ENCODE measurements at places on chromosomes 13 and 19.

DNA sequence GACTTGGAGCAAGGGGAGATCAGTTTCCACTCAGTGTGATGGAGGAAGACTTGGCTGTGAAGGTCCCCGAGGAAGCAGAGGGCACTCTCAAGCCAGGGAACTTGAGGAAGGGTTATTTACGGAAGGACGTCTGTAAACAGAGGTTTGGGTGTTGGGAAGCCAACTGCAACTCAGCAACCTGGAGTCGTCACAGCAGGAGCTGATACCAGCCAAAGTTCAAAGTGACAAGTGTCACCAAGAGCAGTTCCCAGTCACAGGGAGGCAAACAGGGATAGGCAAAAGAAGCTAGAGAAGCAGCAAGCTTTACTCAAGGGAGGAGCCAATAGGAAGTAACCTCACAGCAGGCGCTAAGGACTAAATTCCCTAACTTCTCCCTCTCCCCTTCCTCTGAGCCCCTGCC is 205.5 kb downstream of the EFNB2 start:
- no peak for DNase-seq

DNA sequence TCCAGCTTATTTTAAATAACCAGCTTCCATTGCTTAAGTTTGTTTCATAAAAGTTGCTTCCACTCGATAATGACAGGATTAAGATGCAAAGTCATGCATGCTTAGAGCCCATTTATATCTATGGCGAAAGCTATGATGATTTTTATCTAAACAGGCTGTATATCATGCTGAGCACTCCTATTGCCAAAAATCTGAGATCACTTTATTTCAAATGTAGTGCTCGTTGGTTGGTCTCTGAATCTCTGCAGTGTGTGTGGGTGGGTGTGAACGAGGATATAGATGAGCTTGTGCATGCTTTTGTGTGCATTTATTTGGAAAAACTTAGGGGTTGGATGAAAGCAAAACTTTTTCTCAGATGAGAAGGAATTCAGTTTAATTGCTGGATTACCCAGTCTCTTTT is 27.0 kb upstream of the ARGLU1 start:
- no peak for DNase-seq

- no peak for DNase-seq
Measured at GRCh38 chr19:44346556-44346955, 9.9 kb downstream of the ZNF112 start.

DNA sequence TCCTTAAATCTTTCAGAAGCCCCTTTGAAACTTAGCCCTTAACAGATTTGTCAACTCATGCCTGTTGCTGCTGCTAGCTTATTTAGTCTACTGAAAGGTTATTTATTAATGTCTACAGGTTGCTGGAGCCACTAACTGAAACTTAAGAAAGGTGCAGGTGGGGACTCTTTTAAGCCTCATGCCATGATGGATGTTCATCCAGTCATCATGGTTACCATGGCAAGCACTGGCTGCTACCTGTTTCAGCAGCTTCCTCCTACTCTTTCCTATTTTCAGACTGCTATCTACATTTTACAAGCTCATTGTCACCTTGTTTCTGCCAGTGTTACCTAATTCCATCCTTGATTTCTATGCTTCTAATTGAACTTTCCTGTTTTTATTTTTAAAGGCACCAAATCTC is 27.1 kb downstream of the DGKH start:
- no peak for DNase-seq

- no peak for DNase-seq
Measured at GRCh38 chr19:31708520-31708919, 359.3 kb upstream of the TSHZ3 start.

DNA sequence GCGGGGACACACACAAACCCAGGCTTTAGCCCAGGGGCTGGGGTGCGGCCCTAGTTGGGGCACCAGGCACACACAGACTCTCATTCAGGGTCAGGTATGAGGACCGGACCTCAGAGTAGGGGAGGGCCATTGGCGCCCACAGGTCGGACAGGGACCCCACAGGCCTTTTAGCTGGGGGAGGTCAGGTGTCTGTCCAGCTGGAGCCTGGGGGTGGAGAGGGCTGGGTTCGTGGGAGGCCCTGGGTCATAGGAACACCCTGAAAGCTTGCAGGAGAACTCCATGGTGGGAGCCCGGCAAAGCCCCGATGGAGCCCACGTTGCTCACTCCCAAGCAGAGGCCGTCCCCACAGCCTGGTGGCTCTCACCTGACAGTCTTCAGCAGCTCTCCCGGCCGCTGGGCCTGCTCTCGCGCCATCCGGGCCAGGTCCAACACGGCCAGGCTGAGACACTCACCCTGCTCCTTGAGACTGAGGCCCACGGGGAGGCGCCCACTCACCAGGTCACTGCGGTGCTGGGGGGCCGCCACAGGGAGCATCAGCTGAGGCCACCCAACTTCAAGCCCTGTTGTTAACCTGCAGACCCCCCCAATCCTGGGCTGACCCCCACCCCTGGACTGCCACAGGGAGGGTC is 5.0 kb downstream of the JAK3 start:
- peak; percentile 55 for DNase-seq

- no peak for DNase-seq
Measured at GRCh38 chr13:48731001-48731658, 77.4 kb downstream of the CYSLTR2 start.

DNA sequence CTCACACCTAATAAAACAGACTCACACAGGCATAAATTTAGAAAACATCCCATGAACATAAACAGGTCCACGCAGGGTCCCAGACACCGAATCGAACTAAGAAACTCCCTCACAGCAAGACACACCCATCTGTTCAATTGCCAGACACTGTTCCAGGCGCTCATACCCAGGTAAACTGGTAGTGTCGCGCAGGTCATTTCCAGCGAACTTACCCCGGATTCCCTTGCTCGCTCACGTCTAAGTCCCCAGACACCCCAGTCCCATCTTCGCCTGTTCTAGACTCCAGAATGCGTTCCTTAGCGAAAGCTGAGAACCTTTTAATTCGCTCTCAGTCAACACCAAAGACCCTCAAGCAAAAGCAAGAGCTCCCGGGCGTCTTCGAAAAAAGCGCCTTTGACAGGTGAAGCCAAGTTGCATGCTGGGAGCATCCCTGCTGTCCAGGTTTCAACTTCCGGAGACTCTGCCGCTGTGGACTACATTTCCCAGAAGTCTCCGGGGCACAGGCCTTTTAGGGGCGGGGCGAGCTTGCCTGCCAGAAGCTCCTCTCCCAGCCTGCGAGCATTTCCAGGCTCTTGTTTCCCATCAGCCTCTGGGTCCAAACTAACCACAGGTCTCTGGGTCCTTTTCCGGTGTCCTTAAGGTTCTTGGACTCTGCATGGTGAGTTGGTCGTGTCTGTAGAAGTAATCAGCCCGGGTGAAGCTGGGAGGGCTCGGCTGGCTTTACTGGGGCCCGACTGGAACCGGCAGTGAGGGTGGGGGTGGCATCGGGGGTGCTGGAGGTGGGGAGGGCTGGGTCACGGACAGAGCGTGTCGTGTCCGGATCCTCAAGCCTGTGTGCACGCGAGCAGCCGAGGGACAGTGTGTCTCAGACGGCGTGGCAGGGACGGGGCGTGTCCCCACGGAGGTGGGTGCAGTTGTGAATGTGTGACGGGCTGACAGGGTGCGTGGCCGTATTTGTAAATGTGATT is at the start of gene ZNF283:
ZNF283 (plus strand) TSS at position 535 of the 968 bp plus-strand sequence. CDS start 6,184 bp downstream, outside the sequence.
- DNase-seq = peak; percentile 92

DNA sequence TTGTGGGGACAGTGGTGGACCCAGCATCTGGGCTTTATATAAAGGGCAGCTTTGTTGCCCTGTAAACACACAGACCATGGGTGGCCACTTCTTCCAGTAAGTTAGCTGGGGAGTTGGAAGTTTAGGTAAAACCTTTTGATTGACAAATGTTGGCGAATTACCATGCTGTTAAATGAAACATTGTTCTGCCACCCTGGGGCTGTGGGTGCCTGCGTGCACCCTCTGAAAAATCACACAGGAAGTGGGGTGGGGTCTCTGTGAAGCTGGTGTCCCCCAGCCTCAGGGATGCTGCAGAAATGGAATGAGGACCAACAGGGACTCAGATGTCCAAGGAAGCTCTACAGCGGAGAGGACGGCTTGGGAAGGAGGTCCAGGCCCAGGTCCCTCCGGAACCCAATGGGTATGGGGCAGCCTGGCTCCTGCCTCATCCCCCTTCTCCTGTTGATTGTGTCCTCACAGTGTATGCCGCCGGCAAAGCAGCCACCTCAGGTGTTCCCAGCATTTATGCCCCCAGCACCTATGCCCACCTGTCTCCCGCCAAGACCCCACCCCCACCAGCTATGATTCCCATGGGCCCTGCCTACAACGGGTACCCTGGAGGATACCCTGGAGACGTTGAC is 2.8 kb upstream of the USF2 start:
- peak; percentile 33 for DNase-seq

- peak; percentile 38 for DNase-seq
Measured at GRCh38 chr19:21483589-21484170, 21.7 kb upstream of the ZNF429 start.

DNA sequence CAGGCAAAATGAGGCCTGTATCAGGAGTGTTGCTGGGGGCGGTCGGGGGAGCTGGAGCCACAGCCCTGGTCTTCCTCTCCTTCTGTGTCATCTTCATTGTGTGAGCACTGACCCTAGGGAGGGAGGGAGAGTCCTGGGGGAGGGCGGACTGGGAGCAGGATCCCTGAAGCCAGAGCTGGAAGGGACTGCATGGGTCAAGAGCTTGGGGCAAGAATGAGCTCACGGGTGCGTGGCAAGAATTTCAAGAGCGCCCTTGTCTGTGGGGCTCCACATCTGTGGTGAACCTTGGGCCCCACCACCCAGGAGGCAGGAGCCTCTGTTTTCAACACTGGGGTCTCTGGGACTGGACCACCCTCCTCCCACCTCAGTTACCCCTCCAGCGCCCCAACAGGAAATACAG is 4.7 kb downstream of the SIGLEC7 start:
- DNase-seq = no peak

DNA sequence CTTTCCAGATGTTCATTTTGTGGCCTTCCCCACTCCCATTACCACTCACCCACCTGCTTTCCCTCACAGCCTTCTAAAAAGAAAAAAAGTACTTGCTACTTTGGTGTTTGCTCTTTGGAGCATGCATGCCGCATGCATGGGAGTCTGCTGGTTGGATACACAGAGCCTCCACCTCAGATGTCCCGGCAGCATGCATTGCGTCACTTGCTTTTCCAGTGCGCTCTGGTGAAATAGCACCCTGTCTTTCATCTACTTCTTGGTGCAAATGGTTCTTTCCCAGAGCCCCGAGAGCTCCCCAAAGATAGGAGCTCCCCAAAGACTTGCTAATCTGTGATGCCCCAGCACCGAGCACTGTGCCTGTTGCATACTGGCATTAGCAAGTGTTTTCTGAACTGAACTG is 333.2 kb upstream of the ZNF507 start:
- DNase-seq = peak; percentile 49

Measured in ovary (tissue), 10 donors.